Activated CD8-positive, alpha-beta memory T cell treated with anti-CD3 and anti-CD28 coated beads, Interleukin-2, amount 10 ng/mL, durations not matched to agents 7 days and 5 days (primary cell): ENCODE measurements at places on chromosomes 2 and 18. TPM values are rescaled to one million over a fixed set of nuclear protein-coding genes. Genes with fewer than 3 reads are reported as not detected.

GRCh38 chr18:43265465-43265864 is 11.8 kb downstream of the SYT4 start:
- no peak overlapping the region for H3K4me3 ChIP-seq
- no peaks in the 10 kb centered on the region for H3K27me3 ChIP-seq
- DNase-seq: no peak
- no peaks in the 10 kb centered on the region for H3K36me3 ChIP-seq

DNA sequence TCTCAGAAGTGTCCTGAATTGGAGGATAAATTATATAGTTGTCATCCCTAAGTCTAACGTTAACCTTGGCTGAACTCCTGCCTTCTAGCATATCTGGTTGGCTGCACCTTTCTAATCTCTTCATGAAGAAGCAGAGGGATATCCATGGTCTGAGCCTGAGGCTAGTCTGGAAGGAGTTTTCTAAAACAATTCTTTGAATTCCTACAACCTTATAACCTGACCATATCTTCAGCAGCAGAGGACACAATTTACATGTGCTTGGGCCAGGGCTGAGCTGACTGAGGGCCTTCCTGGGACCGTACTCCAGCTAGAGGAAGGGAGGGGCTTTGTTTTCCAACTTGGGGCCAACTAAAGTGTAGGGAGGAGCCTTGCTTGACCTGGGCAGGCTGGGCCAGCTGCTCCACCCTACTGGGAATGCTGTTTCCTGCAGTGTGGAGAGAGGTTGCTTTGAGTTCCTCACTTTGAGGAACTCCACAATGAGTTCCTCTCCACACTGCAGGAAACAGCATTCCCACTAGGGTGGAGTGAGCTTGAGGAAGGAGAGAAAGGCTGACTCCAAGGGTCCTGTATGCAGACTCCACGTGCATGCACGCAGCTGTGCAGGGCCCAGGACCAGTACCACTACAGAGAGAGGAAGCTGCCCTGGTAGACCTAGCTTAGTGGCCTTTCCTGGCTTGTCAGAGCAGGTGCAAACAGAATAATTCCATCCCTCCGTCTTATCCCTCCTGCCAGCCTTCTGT is 19.6 kb downstream of the CEP68 start:
- DNase-seq: no peak
- H3K27me3 ChIP-seq: no peaks in the 10 kb centered on the region
- H3K4me3 ChIP-seq: no peak overlapping the region
- peaks cover 4% of the 10 kb centered on the region for H3K4me1 ChIP-seq

- no peak overlapping the region for H3K4me3 ChIP-seq
- no peak overlapping the region for H3K27ac ChIP-seq
- DNase-seq: no peak
- H3K27me3 ChIP-seq: no peaks in the 10 kb centered on the region
- H3K4me1 ChIP-seq: no peaks in the 10 kb centered on the region
- H3K36me3 ChIP-seq: peaks cover 5% of the 10 kb centered on the region
These were observed 20.0 kb downstream of the IL1RL2 start for GRCh38 chr2:102206666-102207341.

GRCh38 chr2:220434385-220434784 is 807.0 kb downstream of the SLC4A3 start:
- H3K4me1 ChIP-seq: no peaks in the 10 kb centered on the region
- H3K27ac ChIP-seq: no peak overlapping the region
- no peaks in the 10 kb centered on the region for H3K27me3 ChIP-seq
- no peak overlapping the region for H3K4me3 ChIP-seq
- no peak for DNase-seq

GRCh38 chr2:70994009-70994698 is 519 bp downstream of the TEX261 start:
- no peaks in the 10 kb centered on the region for H3K27me3 ChIP-seq
- peaks cover 6% of the 10 kb centered on the region for H3K36me3 ChIP-seq
- peak overlapping the region; percentile 84 for H3K27ac ChIP-seq
- DNase-seq: peak; percentile 62

DNA sequence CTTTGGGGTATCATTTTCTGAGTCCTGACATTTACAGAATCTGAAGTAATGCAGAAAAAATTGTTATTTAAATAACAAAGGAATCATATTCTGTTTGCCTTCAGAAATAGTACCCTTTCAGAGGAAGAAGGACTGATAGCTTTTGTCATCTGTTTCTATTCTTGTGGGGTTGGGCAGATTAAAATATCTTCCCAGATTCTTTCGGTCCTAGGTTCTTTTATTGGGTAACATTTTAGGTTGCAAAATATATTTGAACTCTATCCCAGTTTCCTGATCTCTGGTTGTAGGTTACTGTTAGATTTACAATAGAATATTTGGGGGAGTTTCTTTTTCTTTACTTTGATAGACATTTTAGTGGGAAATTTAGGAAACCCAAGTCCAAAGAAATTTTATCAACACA is 550.5 kb downstream of the SPAG16 start:
- H3K4me1 ChIP-seq: no peaks in the 10 kb centered on the region
- H3K4me3 ChIP-seq: no peak overlapping the region
- no peak overlapping the region for H3K27ac ChIP-seq
- DNase-seq: no peak

DNA sequence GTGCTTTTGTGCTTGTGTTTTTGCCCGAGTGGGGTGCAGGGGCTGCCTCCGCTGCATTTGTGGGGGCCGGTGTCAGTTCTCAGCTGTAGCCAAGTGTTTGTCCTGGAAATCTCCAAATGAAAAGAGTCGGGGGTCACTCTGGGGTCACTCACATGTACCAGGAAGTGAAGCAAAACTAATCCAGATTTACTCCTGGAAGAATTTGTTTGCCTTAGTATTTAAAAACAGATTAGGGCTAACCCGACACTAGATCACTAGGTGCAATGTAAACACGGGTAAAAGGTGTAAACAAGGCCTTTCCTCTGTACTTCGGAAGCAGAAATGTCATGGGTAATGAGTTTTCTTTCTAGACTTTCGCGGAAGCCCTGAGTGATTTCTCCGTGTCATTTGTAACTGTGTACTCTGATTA is 50.3 kb downstream of the GBX2 start:
- no peaks in the 10 kb centered on the region for H3K4me1 ChIP-seq
- H3K4me3 ChIP-seq: no peak overlapping the region
- no peak for DNase-seq
- H3K36me3 ChIP-seq: no peaks in the 10 kb centered on the region
- no peak overlapping the region for H3K27ac ChIP-seq
- peaks cover 9% of the 10 kb centered on the region for H3K27me3 ChIP-seq

- H3K27ac ChIP-seq: no peak overlapping the region
- H3K4me1 ChIP-seq: no peaks in the 10 kb centered on the region
These were observed 85.4 kb upstream of the HS6ST1 start for GRCh38 chr2:128403814-128404708.

GRCh38 chr2:73999881-74000597 is 15.3 kb downstream of the TET3 start:
- no peak for DNase-seq
- peaks cover 4% of the 10 kb centered on the region for H3K27me3 ChIP-seq
- peaks cover 19% of the 10 kb centered on the region for H3K4me1 ChIP-seq
- no peak overlapping the region for H3K4me3 ChIP-seq

GRCh38 chr2:129744649-129745048 is 234.8 kb upstream of the RAB6C start:
- H3K4me3 ChIP-seq: no peak overlapping the region
- H3K27me3 ChIP-seq: no peaks in the 10 kb centered on the region
- H3K36me3 ChIP-seq: no peaks in the 10 kb centered on the region
- no peaks in the 10 kb centered on the region for H3K4me1 ChIP-seq
- DNase-seq: no peak
- no peak overlapping the region for H3K27ac ChIP-seq

DNA sequence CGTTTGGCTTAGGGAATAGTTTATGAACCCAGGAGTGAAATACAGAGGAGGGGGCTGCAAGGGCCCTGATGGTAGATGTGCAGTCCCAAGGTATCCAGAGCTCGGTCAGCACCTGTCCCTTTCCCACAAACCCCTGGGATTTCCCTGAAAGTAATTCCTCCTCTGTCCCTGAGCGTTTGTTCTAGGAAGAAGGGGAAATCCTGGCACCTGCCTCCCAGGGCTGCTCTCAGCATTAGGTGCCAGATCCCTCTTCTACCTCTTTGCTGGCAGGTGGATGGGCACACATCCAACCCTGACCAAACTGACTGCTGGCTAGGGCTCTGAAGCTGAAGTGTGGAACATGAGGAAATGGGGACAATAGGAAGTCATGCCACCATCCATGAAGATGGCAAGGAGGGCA is 824.0 kb downstream of the SLC4A3 start:
- H3K4me1 ChIP-seq: no peaks in the 10 kb centered on the region
- H3K36me3 ChIP-seq: no peaks in the 10 kb centered on the region
- H3K4me3 ChIP-seq: no peak overlapping the region
- DNase-seq: no peak
- H3K27me3 ChIP-seq: no peaks in the 10 kb centered on the region
- H3K27ac ChIP-seq: no peak overlapping the region

DNA sequence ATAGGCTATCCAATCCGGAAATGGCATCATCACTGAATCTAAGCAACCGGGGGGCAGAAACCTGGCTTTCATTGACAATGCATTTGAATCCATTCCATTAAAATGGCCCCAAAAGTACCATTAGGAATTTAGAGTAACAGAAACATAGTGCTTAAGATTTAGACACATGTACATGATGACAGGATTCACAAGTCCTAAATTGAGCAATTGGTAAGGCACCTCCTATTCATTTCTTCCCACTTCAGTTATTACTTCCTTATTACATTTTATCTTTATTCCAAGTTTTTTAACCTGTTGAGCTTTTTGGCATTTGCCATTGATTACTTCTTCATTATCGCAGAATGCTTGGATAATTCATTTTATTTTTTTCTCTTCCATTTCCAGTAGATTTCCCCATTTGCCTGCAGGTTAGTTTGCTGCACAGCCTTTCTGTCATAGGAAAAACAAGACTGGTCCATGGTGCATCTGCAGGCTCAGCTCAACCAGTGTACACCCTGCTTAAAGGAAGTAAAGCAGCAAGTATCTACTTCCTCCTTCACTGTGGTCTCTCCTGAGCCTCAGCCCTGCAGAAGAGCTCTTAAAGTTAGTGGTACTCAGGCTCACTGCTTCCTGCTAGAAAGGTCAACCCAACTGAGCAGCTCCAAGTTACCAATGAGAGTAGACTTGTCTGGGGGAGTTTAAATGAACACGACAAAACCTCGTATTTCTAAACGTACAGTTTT is 89.2 kb downstream of the DOCK10 start:
- peak overlapping the region; percentile 49 for H3K4me3 ChIP-seq
- H3K27me3 ChIP-seq: no peaks in the 10 kb centered on the region
- peak; percentile 84 for DNase-seq
- peak overlapping the region; percentile 89 for H3K27ac ChIP-seq

DNA sequence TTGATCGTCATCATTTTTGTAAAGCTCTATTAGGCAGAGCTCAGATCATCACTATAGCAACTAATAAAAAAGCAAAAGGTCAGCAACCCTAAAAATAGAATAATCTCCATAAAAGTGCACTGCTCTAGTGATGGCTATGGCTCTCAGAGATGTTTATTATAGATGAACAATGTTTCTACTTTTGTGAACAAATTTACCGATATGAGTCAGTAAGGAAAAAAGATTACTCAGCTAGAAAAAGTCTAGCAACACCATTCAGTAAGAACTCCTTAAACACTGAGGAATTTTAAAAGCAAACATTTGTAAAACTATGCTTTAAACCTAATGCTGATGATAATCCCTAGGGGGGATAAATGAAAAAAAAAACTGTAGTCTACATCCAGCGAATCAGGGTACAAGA is 69.6 kb downstream of the ACVR1C start:
- peaks cover 31% of the 10 kb centered on the region for H3K4me1 ChIP-seq
- H3K27ac ChIP-seq: no peak overlapping the region
- DNase-seq: no peak
- peaks cover 7% of the 10 kb centered on the region for H3K36me3 ChIP-seq
- no peaks in the 10 kb centered on the region for H3K27me3 ChIP-seq
- no peak overlapping the region for H3K4me3 ChIP-seq

DNA sequence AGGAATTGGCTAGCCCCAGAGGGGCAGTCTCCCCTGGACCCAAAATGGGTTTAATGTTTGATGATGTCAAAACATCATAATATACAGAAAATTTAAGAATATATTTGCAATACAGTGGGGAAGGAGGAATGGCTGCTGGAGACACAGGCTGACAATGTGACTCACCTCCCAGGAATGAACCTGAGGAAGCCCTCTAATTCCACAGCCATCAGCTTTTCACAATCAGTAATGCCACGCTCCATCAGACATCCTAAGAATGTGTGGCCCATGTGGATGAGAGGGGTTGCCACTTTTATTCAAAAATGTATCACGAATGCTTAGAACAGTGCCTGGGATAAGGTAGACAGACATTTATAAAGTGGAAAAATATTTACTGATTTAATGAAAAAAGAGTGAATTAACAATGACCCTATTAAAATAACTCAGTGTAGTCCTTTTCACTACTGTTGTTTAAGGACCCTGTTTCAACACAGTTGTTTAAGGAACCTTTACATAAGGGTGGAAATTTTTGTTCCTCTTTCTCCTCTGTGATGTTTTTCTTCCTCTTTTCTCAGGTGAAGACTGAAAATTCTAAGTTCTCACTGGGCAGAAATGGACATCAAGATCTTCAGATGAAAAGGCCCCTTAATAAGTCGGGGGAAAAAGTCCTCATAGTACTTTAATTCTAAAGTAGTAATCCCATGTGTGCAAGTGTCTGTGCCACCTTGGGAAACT is 17.5 kb upstream of the TMEM163 start:
- H3K36me3 ChIP-seq: no peaks in the 10 kb centered on the region
- peaks cover 36% of the 10 kb centered on the region for H3K27me3 ChIP-seq
- H3K4me3 ChIP-seq: no peak overlapping the region
- no peak for DNase-seq
- H3K27ac ChIP-seq: no peak overlapping the region

DNA sequence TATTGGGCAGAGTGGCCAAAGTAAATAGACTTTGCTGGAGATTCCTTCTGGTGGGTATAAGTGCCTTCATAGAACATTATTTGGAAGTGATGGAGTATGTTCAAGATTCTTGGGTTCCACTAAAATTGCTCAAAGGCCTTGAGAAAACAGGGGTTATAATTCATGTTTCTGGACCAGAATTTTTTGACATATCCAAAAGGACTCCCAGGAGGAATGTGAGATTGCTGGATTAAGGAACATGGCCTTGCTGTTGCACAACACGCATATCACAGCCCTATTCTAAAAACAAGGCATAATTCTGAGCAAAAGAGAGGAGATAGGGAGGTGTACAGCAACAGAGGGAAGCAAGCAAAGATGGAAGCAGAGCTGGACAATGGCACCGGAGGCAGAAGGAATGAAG is 111.7 kb upstream of the TNP1 start:
- H3K36me3 ChIP-seq: no peaks in the 10 kb centered on the region
- H3K27me3 ChIP-seq: no peaks in the 10 kb centered on the region
- H3K4me1 ChIP-seq: no peaks in the 10 kb centered on the region
- no peak overlapping the region for H3K4me3 ChIP-seq

The FBXO41 gene
- total RNA-seq: 31.5 TPM

The IHH gene
- total RNA-seq: not detected

The INHA gene
- not detected for total RNA-seq

The TMEM163 gene
- total RNA-seq: 2.1 TPM

The BABAM2 gene
- 69.5 TPM for total RNA-seq

The FZD7 gene
- 0.18 TPM for total RNA-seq

The CCDC121 gene
- total RNA-seq: 1.5 TPM

The NOSTRIN gene
- total RNA-seq: not detected

The GGCX gene
- 26.0 TPM for total RNA-seq

The EPB41L3 gene
- not detected for total RNA-seq

The DHRS9 gene
- not detected for total RNA-seq
